CD4-positive, alpha-beta T cell (primary cell): ENCODE measurements at places on chromosomes 7 and 10.

- no peak overlapping the region for H3K4me3 ChIP-seq
- H3K36me3 ChIP-seq = no peaks in the 10 kb centered on the region
- no peak overlapping the region for H3K27ac ChIP-seq
- H3K4me1 ChIP-seq = no peaks in the 10 kb centered on the region
Observed at GRCh38 chr7:42880392-42880791, 31.5 kb downstream of the C7orf25 start.

- H3K27me3 ChIP-seq = peaks cover 3% of the 10 kb centered on the region
- no peak overlapping the region for H3K4me3 ChIP-seq
- H3K4me1 ChIP-seq = peaks cover 51% of the 10 kb centered on the region
- no peaks in the 10 kb centered on the region for H3K36me3 ChIP-seq
Observed at GRCh38 chr7:150941351-150942000, 36.6 kb downstream of the KCNH2 start.

DNA sequence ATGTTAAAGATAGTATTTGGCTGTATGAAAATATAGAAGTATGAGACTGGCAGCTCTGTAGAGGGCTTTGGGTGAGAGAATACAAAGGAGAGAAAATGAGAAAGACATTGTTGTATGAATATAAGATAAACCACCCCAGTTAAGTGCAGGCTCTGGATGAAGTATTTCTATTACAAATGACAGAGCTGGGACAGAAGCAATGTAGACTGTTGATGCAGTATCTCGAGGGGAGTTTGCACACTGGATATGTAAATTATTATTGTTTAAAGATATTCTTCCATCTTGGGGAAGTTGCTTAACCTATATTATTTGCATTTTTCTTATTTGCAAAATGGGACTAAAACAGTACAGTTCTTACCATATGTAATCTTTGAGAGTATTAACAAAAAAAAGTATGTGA is 31.5 kb downstream of the ENTPD1 start:
- no peak overlapping the region for H3K4me3 ChIP-seq
- H3K4me1 ChIP-seq = no peaks in the 10 kb centered on the region
- DNase-seq = no peak
- no peaks in the 10 kb centered on the region for H3K36me3 ChIP-seq
- no peak overlapping the region for H3K27ac ChIP-seq

GRCh38 chr10:84101042-84101441 is 38.3 kb upstream of the GHITM start:
- no peaks in the 10 kb centered on the region for H3K36me3 ChIP-seq
- H3K27ac ChIP-seq = no peak overlapping the region
- no peaks in the 10 kb centered on the region for H3K27me3 ChIP-seq
- DNase-seq = no peak
- no peak overlapping the region for H3K4me3 ChIP-seq
- no peaks in the 10 kb centered on the region for H3K4me1 ChIP-seq

DNA sequence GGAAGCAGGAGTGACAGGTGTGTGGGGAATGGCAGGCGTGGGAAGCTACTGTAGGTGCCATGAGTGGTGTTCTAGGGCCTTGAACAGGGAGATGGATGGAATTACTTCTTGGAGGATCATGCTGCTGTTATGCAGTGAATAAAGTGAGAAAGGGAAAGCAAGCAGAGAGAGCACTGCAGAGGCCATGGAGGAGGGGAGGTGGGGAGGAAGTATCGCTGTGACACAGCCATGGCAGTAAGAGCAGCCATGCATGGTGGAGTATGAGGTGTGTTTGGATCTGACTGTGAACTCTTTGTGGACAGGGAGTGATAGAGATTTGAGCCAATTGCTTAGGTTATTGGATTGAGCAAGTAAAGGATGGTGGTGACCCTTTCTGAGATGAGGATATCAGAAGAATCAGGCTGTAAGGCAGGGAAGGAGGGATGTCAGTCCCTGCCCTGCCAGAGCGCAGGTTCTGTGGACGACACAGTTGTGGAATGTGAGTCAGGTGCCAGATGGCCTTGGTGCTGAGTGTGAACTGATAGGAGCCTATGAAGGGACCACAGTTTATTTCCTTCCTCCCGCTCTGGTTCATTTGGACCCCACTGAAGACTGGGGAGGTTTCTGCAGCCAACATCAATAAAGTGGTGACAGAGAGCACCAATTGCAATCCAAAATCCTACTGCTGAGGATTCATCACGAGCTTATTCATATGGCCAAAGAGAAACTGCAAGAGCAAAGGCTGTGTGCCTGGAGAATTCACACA is 105.5 kb upstream of the TMEM72 start:
- H3K4me3 ChIP-seq = no peak overlapping the region
- no peaks in the 10 kb centered on the region for H3K4me1 ChIP-seq
- no peak overlapping the region for H3K27ac ChIP-seq
- H3K36me3 ChIP-seq = no peaks in the 10 kb centered on the region
- H3K27me3 ChIP-seq = no peaks in the 10 kb centered on the region
